ENCODE measurements at places on chromosomes 12 and 14.
A peak's percentile ranks its signal among the peaks of the same experiment; 100 is the strongest.

DNA sequence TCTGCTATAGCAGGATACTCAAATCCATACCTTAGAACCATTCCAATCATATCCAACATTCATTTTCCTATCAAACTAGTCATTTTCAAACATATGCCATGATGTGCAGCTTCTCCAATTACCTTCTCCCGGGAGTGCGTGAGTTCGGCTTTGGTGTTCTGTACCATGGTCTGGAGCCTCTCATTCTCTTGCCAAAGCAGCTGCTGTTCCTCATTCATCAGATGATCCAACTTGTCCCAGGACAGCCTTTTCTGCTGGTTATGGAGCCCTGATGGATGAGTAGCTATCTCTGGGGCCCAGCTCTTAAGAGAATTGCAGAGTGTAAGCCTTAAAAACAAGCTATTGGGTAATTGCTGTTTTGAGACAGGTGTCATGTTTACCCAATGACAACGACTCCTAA, 71.1 kb upstream of the SAV1 start:
- DNase-seq = no peak

GRCh38 chr12:62784576-62784975, 150.4 kb downstream of the PPM1H start:
- DNase-seq = no peak

GRCh38 chr14:102508774-102509745, 516 bp downstream of the ANKRD9 start:
- peak; percentile 90 for DNase-seq

DNA sequence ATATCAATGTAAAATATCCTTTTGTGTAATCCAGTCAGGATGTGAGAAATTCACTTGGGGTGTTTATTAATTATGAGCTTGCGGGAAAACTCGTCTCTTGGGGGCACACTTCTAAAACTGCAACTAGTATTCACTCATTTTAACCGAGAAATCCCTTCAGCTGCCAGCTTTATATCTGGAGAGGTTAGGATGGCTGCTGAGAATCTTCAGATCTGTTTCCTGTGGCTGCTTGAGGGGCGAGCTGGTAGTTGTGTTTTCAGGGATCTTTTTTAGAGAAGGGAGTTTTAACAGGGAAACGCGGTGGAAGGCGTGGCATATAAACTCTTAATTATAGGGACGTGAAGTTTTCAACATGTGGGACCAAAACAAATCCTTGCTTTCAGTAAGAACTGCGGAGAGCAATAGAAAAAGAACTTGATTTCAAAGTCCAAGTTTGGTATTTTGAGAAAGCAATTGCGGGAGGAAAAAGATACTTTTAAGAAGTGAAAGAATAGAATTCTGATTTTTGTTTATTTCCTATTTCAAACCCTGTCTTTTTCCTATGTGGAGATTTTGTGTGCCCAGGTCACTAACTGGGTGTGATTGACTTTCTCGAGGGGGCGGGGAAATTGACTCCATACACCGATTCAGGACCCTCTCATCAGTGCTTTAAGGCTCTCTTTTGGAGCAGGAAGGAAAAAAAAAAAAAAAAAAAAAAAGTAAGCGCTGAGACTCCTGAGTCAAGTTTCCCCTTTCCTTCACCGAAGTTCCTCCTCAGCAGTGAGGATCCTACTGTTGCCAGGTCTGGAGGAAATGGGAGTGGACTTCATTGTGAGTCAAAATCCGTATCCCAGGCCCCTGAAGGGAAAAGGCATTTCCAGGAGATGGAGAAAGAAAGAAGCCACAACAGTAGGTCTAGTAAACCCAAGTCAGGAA, 1.1 kb downstream of the PPFIBP1 start:
- DNase-seq = no peak

DNA sequence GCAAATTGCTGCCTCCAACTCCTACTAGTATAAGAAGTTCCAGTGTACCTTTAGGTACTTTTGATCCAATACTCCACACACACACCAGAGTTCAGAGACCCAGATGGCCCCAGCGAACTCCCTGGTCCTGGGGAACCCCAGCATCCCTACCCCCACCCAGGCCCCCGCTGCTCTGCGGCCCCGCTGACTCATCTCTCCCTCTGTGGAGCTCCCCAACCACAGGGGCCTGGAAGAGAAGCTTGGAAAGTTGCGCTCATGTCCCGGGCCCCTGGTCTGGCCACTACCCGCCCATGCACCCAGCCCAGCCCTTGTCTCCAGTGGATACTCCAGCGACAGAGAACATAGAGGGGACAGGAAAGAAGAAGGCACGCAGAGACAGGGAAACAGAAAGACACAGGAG, 4.2 kb upstream of the SP7 start:
- DNase-seq = no peak

DNA sequence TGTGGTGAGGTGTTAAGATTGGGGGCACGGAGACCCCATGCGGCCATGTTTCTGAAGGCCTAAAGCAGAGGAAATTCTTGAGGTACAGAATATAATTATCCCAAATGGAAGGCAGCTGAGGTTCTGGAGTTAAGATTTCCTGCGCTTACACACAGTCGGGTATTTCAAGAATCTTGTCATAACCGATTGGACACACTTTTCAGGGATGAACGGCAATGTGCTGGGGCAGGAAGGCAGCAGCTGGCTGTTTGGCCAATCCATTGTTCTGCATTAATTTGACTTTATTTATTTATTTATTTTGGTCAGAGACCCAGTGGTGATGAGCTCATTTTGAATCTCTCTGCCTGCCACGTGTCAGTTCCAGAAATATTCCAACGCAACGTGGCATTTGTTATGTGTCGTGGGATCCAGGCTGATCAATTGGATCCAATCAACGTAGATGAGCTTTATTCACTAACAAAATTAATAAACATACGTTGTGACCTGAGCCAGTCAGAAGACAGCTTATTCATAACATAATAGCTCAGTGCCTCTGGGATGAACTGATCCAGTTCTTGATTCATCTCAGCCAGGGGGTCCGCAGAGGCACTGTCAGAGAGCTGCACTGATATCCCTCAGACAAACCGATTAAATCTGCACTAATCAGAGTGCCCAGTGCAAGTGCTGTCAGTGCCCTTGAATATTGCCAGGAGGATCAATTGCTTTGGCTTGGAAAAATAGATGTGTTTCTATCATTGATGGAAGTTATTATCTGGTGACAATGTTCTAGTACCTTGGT, 181.0 kb downstream of the KTN1 start:
- DNase-seq = no peak

GRCh38 chr12:19261773-19262172, 132.2 kb downstream of the PLEKHA5 start:
- DNase-seq = no peak

GRCh38 chr12:113933201-113933786, 32.8 kb downstream of the RBM19 start:
- DNase-seq = peak; percentile 81

DNA sequence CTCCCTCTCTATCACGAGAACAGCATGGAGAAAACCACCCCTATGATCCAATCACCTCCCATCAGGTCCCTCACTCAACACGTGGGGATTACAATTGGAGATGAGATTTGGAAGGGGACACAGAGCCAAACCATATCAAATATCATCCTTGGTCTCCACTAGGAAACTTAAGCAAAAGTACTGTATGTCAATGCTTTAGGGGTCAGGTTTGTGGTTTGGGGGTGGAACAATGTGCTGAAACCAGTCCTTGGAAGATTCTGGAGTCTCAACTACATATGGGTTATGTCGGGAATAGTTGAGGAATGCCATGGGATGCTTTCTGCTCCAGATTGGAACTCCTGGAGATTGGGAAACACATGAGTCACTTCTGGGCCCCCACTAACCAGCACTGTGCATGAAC, 48.3 kb upstream of the CCDC63 start:
- DNase-seq = no peak

DNA sequence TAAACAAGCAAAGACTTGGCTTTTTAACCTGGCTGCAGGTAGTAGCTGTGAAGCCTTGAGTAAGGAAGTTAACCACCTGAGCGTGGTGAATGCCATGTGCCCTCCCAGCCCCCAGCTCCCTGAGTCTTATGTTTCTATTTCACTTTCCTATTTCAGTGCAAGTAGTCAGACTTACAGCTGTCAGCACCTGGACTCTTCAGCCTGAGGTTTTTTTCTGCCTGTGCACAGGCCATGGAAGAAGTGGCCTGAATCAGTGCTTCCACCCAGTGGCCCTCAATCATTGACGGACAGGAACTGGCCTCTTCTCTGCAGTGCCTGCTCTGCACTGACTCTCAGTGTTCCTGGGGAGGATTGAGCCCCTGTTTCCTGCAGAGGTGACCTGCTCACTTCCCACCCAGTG, 796.4 kb downstream of the MED13L start:
- DNase-seq = no peak

DNA sequence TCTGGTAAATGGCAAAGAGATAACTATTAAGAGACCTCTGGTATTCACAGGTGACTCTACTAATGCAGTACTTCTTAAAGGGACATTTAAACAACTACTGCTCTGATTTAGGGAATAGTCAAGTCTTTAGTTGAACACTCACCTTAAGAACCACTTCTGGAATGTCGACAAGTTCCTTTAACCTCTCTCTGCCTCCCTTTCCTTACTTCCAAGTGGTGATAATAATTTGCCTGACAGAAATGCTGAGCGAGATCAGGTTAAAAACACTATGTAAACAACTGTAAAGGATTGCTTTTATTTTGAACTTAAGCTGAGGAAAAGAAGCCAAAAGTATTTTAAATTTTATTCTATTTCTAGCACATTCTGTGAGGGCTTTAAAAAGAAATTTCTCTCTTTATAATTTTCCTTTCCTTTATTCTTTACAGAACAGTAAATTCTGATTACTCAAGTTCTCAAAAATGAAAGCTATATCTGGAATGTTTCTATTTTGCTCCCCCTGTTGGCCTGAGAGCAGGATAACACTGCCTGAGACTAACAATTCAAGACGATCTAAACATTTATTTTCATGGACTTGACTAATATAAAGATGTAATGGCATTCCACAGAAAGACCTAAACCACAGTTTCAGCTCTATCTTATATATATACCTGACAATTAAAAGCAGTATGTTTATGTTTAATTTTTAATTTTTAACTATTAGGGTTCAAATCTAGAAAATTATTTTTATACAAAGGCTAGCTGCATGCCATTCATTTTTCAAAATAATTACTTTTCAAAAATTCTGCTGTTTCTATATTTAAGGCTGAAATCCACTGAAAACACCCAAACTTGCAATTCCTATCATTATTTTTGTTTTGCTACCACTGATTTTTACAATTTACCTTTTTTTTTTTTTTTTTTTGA, 29.2 kb downstream of the ZCCHC8 start:
- no peak for DNase-seq

DNA sequence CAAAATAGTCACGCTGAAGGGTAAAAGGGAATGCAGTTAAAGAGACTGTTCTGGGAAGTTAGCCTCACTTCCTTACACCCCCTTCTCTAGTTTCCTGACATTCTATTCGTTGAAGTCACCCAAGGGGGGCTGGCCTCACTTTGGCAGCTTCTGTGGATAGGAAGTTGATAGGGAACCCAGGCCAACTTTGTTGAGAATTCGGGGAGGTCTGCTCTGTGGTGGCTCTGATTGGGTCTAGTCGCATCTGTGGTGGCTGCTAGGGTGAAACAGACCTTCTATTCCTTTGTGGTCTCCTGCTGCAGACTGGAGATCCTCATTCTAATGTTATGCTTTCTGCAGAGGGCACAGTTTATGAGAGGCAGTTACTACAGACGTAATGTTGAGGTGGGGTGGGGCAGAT, 28.8 kb upstream of the GZMB start:
- peak; percentile 57 for DNase-seq

- no peak for DNase-seq
These were observed 13.8 kb downstream of the TMCC3 start for GRCh38 chr12:94636462-94637085.

DNA sequence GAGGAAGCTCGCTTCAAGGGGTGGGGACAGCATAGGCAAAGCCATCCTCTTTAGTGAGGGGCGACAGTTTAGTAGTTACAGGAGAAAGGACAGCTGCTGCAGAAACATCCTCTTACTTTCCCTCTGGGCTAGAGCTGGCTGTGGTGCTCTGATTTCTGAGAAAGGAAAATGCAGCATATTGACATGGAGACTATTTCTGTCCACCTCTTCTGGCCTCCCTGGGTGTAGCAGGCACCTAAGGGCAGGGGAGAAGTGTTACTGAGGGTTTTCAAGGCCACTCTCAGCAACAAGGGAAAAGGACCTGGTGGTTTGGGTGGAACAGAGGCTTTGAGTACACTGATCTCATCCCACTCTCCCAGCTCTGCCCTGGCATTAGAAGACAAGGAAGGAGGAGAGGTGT, 40.0 kb upstream of the CTDSP2 start:
- no peak for DNase-seq

Measured in Right ventricle myocardium inferior (tissue), 1 donor.